Mucosa of gallbladder (tissue), 1 donor: ENCODE measurements at places on chromosomes 16 and 17.

- no peak for DNase-seq
Measured at GRCh38 chr16:10685709-10686108, 9.0 kb downstream of the TEKT5 start.

DNA sequence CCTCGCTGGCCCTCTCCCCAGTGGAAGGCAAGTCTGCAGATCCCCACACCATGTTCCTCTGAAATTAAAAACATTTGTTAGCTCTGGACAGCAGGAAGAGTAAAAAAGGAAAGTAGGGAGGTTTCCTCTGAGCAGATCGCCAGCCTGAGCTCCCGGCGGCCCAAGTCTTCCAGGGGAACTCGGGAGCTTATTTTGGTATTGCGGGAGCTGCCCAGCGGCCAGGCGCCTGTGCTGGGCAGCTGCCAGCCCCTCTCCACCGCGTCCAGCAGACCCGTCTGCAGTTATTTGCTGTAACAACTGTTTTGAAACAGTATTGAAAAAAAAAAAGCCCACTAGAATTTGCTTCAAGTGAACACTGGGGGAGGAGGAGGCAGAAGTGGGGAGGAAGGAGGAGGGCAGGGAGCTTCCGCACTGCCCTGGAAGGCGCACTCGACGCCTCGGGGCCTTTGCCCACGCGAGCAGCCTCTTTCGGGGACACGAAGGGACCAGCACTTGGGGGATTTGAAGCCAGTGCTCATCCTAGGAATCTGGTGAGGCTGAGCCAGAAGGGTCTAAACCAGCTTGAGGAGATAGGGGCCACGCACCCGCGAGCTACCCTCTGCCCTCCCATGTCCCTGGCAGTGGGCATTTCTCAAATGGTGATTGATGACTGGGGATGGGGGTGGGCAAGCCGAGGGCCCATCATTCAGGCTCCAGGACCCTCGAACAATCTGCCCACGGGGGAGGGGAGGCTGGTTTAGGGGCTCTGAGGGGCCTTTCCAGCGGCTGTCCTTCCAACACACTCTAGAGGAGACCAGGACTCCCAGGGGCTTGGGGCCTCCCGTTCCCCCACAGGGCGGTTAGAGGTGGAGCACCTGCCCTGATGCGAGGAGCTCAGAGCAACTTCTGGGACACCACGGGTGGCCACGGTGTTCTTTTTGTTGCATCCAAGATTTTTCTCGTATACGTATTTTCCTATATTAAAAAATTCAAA, 3.0 kb upstream of the BAHCC1 start:
- DNase-seq: no peak

GRCh38 chr17:74770498-74771318, 5.4 kb downstream of the NAT9 start:
- peak; percentile 80 for DNase-seq

DNA sequence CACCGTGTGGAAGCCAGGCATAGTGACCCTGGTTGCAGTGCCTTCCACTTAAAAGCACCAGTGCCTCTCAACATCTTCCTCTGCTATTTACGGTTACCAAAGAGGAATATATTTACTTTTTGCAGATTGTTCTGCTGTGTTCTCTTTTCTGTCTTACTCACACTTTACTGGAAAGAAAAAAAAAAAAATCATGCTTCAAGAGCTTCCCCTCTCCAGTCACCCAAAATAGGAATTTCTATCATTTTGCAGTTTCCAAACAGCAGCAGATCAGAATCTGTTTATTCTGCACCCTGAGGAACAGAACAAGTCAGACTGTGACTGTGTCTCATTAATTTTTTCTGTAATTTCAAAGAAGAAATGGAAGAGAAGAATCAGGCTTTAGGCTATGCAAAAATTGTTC, 96.1 kb downstream of the KCNJ2 start:
- DNase-seq: no peak

- DNase-seq: no peak
Measured at GRCh38 chr17:14042411-14042810, 26.9 kb upstream of the COX10 start.

DNA sequence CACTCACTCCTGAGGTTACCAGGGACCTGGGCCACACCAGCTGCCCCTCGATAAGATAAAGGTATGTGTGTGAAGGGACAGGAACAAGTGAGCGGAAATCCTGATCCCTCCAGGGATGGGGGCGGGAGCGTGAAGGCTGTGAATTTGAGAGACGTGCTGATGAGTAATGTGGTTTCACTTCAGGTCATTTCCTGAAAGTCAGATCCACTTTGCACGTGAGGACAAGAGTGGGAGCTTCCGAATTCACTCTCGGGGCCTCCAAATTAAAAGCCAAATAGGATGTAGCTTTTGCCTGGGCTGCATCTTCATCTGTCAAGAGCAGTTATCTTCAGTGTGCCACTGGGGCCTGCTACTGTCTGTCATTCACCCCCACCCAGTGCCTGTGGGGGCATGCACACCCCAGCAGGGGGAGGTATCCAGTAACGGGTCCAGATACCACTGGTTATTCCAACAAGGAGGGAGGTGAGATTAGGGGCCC, 87.4 kb upstream of the LHX1 start:
- no peak for DNase-seq

DNA sequence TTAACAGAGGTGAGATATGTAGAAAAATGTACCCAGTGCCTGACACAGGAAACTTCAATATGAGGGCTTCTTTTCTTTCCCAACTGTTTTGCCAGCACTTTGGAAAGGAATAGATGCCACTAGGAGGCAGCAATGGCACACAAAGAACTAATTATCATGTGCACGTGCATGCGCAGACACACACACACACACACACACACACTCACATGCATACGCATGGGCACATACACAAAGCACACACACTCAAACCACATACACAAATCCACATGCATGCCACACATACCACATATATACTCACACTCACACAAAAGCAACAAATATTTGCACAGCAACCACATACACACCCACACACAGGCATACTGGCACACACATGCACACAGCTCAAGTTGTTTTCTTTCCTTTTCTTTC, 8.8 kb upstream of the CEP112 start:
- DNase-seq: peak; percentile 68

DNA sequence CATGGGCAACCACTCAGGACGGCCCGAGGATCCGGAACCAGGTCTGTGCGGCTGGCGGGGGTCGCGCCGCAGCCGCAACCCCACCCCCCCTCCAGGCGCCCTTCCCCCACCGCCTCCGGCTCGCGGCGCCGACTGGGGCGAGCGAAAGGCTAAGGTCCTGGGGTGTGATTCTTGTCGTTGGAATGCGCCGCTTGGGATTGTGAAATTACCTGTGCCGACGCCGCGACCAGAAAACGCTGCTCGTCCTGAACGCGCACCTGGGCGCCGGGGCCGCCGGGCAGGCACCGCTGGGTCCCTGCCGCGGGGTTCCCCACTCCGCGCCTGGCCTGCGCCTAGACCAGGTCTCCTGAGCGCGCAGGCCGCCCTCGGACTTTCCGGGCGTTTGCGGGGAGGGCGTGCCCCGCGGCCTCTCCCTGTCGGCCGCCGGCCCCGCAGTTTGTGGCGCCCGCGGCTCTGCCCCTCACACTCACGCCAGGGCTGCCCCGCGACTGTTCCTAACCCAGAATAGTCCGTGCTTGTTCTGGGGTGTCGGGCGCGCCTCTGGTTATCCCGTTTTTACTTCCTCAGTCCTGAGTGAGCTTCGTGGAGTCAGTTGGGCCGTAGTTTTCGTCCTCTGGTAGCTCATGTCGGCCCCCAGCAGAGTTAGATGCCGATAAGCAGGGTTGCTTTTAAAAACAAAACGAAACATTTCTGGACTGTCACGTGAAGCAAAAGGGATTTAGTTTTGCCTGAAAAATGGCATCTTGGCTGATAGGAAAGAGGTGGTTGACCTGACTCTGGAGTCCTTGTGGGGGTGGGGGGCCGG, 147.2 kb downstream of the SPECC1 start:
- peak; percentile 14 for DNase-seq

GRCh38 chr17:40419559-40420331, 2.0 kb upstream of the TOP2A start:
- no peak for DNase-seq

GRCh38 chr16:65453646-65454045, 331.8 kb upstream of the CDH11 start:
- no peak for DNase-seq

DNA sequence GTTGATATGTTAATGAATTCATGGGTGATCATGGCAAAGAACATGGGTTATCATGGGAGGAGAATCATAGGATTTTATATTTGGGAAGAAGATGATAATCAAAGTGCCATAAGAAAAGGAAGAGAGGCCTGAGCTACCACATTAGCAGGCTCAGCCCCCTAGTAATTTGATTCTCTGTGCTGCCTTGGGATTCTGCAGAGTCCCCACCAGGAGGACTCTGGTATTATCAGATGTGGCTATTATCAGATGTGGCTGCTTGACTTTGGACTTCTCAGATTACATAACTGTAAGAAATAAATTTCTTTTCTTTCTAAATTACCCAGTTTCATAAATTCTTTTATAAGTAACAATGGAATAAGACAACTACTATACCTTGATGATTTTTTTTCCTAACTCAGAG, 137.6 kb downstream of the ITFG1 start:
- no peak for DNase-seq

DNA sequence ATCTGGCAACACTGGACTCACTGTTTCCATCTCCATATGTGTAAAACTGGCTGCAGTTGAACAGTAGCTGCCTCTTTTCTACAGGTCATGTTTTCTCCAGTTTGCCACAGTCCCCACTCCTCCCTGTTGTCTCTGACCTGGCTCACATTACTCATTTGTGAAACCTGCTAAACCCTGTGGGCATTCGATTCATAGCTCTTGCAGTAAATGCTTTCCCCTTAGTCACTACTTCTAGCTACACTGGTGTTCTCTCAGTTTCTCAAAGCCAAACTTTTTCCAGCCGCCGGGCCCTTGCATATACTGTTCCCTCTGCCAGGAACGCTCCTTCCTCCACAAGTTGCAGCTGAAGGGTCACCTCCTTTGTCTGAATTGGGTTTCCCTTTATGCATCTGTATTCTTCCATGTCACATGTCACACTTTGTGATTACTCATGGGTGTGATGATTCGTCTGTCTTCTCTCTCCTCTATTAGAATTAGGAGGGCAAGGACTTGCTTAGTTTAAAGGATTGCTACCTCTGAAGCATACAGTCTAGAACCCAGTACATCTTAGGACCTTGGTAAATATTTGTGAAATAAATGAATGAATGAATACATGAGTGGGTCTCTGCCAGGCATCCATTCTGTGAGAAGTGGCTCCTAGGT, 15.0 kb upstream of the MT4 start:
- DNase-seq: no peak

GRCh38 chr17:66300956-66301355, 1.5 kb upstream of the PRKCA start:
- DNase-seq: no peak

GRCh38 chr16:87077750-87078127, 239.5 kb downstream of the C16orf95 start:
- DNase-seq: no peak

GRCh38 chr17:27558842-27559505, 72.0 kb upstream of the LGALS9 start:
- DNase-seq: no peak

GRCh38 chr16:4615384-4616046, 827 bp upstream of the UBALD1 start:
- no peak for DNase-seq

- peak; percentile 80 for DNase-seq
Measured at GRCh38 chr17:47275245-47275984, 21.8 kb downstream of the ITGB3 start.

- DNase-seq: no peak
Measured at GRCh38 chr16:83733301-83733700, 74.5 kb upstream of the HSBP1 start.

DNA sequence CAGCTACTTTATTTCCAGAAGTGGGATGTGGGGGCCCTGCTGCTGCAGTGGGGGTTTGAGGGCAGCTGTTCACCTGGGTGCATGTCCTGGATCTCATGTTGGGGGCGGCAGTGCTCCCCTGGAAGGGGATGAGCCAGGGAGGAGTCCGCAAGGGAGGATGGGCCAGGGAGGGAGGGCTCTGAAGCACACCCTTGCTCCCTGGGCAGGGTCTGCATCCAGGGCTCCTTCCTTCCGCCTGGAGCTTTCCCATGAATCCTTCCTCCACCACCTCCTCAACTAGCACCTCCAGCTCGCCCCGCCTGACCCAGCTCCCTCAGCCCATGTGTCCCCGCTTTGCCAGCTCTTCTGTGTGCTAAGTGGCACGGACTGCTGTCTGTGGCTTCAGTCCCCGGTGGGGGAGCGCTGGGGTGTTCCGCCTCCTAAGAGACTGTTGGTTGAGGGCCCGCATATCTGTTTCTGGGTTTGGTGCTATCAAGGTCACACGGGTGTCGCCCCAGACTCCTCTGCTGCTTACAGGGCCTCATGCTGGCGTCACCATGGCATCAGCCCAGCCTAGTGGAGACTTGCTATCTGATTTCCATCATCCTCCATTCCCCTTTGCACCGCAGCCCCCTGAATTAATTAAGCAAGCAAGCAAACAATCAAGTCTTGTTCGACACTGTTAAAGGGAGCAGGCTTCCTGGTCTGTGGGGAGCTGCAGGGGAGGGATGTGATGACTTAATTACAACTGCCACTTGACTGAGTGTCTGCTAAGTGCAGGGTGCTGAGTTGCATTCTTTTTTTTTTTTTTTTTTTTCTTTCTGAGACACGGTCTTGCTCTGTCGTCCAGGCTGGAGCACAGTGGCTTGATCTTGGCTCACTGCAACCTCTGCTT, 71.8 kb downstream of the PRKCA start:
- DNase-seq: peak; percentile 50
